ENCODE measurements at places on chromosomes 5 and 9. TPM values are rescaled to one million over a fixed set of nuclear protein-coding genes. Genes with fewer than 3 reads are reported as not detected.

SELENOP gene
- not detected for total RNA-seq

RASGRF2 gene
- total RNA-seq, result 1.6 TPM

ZBTB6 gene
- 5.0 TPM for total RNA-seq

NIM1K gene
- total RNA-seq, result 0.50 TPM

FAM53C gene
- total RNA-seq, result 19.3 TPM

PCDHAC2 gene
- 4.4 TPM for total RNA-seq

CDH18 gene
- total RNA-seq, result not detected

PCDHGB1 gene
- 1.9 TPM for total RNA-seq

GABRA1 gene
- total RNA-seq, result not detected

IRX4 gene
- total RNA-seq, result 0.39 TPM

DBH gene
- not detected for total RNA-seq

PCDHA1 gene
- 0.14 TPM for total RNA-seq

SEPTIN8 gene
- total RNA-seq, result 16.2 TPM

ANKRD33B gene
- 11.0 TPM for total RNA-seq

CDH10 gene
- total RNA-seq, result 0.15 TPM

IL9 gene
- total RNA-seq, result not detected

LIFR gene
- total RNA-seq, result 6.6 TPM

PDE6A gene
- 0.42 TPM for total RNA-seq

ARHGEF37 gene
- 1.9 TPM for total RNA-seq

TLR4 gene
- 0.07 TPM for total RNA-seq

ADAMTS2 gene
- 0.09 TPM for total RNA-seq

LCN10 gene
- total RNA-seq, result not detected

HTR1A gene
- total RNA-seq, result not detected

CYLC2 gene
- not detected for total RNA-seq

CCDC152 gene
- not detected for total RNA-seq

PRRT1B gene
- total RNA-seq, result 0.35 TPM

Measured in A549 treated with Mapracorat at 1 μM for 4 hours (cell line).